ENCODE measurements at places on chromosomes 2 and 18.

DNA sequence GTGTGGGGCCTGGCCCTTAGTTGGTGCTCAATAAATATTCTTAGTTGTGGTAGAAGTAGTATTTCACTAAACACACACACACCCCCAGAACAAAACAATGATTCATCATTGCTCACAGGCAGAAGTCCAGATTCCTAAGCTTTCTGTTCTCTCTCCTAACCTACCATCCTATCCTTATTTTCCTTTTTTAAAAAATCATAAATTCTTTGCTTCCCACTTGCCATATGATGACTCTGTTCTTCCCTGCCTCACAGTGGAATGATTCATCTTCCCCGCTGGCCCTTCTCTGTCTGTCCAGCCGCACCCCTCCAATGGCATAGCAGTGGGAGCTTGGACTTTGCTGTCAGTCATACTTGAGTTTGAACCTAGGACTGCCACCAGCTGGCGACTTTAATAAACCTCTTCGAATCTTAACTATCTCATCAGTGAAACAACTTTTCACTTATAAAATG, 5.2 kb downstream of the EML6 start:
- peak; percentile 49 for DNase-seq

DNA sequence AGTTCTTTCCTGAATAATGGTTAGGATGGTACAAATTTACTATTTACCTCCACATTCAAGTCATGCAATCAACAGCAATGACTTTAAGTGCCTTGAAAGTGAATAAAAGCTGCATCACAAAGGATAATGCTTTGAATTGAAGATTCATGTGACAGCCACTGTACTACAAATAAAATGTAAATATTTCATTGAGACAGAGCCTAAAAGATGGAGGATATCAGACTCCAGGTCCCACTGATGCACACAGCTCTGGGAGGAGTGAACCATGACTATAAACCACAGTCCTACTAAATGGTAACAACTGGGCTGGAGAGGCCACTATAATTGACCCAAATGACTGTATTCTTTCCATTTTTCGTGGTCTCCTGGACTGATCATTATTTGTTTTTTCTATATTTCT, 576.9 kb downstream of the ADCYAP1 start:
- DNase-seq, result no peak

DNA sequence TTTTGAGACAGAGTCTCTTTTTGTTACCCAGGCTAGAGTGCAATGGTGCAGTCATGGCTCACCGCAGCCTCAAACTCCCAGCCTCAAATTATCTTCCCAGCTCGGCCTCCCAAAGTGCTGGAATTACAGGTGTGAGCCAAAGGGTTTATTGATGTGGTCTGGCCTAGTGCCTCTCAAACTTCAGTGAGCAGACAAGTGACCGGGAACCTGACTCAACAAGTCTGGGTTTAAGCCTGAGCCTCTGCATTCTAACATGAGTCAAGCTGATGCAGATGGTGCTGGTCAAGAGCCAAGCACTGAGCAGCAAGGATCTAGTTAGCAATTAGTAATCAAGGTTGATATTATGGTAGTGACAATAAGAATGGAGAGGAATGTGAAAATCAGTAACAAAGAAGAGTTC, 21.3 kb downstream of the CDK15 start:
- DNase-seq, result peak; percentile 19

- DNase-seq, result no peak
Observed at GRCh38 chr2:159125858-159126257, 157.4 kb downstream of the TANC1 start.

DNA sequence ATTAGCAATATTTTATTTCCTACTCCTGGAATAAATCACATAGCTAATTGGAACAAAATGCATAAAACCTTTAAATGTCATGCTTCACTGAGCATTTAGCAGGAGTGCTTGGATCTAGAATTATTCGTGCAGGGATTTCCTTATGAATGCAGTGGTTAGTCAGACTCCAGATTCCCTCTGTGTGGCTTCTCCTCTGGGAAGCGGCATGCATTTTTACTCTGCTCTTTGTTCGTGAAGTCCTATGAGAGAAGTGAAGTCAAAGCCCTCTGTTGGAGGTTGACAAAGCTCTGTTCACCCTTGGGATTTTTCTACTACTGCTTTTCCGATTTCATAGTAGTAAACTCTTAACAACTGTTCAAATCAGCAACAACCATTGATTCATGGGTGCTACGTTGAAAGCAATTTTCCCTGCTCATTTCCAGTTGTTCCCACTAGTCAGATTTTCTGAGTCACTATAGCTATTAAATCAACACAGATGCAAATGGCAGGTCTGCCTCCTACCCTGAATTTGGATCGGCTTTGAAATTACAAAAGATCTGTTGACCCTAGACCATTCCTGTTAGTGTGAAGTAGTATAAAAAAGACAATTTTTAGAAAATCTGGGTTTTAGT, 461.7 kb downstream of the STK39 start:
- DNase-seq, result no peak

- DNase-seq, result no peak
Observed at GRCh38 chr18:13570856-13571495, 155.4 kb downstream of the FAM210A start.

Data from HCT116 (cell line).